Activated T-helper 1 cell treated with anti-CD3 and anti-CD28 coated beads, Interleukin-2, amount 50 U/mL, for 16 hours (primary cell): ENCODE measurements at places on chromosomes 16 and 17.
A peak's percentile ranks its signal among the peaks of the same experiment; 100 is the strongest.

DNA sequence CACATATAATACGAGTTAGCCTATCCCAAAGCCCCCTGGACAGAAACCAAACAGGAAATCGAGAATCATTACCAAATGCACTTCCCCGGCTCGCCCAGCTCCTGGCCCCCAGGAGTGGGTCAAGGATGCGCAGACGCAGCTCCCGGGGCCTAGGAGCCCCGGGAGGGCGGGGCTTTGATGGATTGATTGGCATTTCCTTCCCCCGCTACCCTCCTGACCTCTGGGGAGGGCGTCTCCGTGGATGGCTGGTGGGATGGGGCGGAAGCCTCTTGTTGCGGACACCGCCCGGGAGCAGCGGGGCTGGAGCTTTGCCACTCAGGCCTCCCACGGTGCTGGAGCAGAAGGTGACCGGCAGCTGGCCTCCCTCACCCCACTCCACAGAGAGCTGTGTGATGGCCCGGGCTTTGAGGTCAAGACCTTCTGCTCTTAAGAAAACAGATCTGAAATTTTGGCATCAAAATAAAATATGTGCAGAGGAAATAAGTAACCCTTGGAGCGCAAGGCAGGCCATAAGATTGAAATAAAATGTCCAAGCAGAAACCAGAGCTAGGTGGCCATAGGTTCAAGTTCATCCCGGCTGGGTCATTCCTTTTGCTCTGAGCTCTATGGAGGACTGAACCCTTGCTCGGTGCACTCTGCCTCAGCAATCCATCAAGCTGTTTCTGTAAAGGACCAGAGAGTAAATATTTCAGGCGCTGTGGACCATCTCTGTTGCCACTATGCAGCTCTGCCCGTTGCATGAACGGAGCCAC, 262.3 kb downstream of the SOX9 start:
- DNase-seq: no peak

GRCh38 chr17:929586-929985, 50.0 kb downstream of the NXN start:
- no peak for DNase-seq

DNA sequence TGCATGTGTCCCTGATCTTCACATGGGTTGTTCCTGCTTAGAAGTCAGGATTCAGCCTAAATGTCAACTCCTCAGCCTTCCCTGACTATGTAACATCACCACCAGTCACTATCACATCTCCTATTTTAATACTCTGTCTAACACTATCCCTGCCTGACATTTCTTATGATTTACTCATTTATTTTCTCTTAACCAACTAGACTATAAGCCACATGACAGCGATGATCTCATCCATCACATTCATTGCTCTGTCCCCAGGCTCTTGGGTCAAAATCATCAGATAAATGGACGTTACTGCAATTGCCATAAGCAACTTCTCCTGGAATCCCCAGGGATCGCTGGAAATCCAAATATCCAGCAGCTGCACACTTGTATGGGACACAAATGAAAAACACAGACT, 15.7 kb downstream of the CDRT4 start:
- DNase-seq: no peak

DNA sequence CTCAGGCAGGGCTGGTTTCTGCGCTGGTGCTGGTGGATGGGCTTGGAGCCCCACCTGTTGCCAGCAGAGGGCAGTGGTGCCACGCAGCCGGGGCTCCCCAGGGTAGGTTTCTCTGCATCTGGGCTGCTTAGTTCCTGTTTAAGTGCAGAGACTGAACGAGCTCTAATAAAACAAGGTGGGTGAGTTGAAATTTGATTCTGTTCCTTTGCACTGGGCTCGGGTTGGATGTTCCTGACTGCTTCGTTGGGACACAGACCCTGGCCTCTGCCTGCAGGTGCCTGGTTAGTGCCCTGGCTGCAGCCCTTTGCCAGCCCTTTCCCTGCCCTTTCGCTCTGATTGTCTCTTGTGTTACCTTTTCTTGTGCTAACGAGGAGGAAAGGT, 30.0 kb downstream of the TBCD start:
- DNase-seq: peak; percentile 75

- DNase-seq: no peak
Measured at GRCh38 chr16:26365161-26365940, 673.6 kb downstream of the HS3ST4 start.

- DNase-seq: no peak
Measured at GRCh38 chr16:56513972-56514371, 5.9 kb downstream of the BBS2 start.

GRCh38 chr17:35808240-35808961, 883 bp upstream of the TAF15 start:
- no peak for DNase-seq
